Right forelimb (tissue), 1 donor: ENCODE measurements at places on chromosomes 16 and 17.

DNA sequence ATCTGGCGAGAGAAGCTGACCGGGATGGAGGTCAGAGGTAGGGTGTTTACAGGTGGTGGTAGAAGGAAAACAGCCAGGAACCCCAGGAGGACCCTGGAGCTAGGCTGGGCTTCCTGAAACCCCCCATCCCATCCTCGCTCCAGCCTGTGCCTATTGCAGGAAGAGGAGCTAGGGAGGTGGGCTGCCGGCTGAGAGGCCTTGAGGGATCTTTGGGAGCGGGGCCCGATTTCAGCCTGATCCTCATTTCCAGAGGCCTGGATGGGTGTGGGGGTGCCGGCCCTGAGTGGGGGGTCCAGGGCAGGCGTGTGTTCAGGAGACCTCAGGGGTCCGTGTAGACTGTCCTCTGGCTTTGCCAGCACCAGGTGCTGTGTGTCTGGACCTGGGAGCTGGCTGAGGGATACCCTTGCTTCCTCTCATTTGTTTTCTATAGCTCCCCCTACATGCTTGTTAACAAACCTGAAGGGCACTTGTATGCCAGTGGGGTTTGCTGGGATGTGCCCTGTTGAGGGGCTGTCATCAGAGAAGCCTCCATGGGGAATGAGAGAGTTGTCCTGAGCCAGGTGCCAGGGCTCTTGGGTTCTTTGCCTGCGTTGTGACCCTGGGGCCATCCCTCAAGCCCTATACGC lies 18.9 kb upstream of the RAP1GAP2 start:
- DNase-seq, result no peak

- no peak for DNase-seq
Observed at GRCh38 chr17:60348616-60349015, 43.3 kb downstream of the USP32 start.

DNA sequence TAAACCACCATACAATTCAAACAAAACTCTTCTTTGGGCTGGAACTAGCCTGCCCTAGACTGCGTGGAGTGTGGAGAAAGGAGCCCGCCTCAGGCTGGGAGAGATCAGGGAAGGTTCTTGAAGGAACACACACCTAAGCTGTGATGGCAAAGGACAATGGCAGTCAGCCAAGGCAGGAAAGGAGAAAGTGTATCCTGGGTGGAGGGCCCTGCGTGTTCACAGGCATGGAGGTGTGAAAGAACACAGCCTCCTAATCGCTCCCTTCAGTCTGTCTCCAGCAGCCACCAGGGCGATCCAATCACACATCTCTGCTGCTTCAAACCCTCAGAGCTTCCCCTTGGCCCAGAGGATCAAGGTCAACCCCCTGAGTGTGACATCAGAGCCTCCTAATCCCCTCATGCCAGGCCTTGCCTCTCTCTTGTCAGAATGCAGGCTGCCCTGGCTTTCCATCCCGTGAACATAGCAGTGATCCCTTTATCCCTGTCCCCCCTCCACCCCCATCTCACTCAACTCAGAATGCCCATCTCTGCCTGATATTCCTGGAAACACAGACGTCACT lies 173.0 kb downstream of the KATNIP start:
- no peak for DNase-seq

GRCh38 chr17:45320931-45321461 lies 4.2 kb upstream of the MAP3K14 start:
- DNase-seq, result no peak

DNA sequence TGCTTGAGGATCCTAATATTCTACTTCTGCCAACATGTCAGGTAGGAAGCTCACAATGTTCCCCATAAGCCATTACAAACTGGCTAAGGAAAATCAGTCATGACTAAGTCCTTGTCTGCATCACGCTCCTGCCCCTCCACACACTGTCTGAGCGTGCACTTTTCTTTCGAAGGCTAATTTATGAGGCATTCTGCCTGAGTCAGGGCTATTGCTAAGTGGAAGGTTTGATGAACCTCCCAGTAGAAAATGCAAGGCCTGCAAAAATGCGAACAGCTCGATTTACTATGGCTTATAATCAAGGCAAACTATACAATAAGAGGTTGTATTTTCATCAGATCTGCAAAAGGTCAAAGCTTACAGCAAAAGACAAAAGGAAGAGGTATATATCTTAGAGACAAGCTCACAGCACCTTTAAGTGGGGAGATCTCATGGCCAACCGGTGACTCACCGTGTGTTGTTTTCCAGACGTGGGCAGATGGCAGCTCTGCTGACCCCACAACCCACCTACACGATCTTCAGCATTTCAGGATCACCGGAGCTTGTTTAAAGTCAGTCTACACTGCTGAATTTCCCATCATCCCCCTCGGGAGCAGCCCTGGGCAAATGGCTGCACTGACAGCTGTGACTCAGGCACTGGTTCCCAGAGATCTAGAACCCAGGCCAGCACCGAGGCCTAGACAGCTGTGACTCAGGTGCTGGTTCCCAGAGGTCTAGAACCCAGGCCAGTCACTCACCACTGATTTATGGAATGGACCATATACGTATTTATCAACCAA lies 26.1 kb downstream of the MEAK7 start:
- no peak for DNase-seq

GRCh38 chr17:82372249-82373071 lies 895 bp downstream of the UTS2R start:
- no peak for DNase-seq
